ENCODE measurements at places on chromosomes 12 and 14.

- no peak for DNase-seq
Measured at GRCh38 chr14:50342221-50343078, 30.3 kb downstream of the DMAC2L start.

GRCh38 chr14:101010835-101011234 lies 107.3 kb upstream of the RTL1 start:
- DNase-seq, result no peak

- no peak for DNase-seq
Measured at GRCh38 chr14:28059254-28059653, 707.3 kb upstream of the FOXG1 start.

GRCh38 chr14:74786796-74787315 lies 23.7 kb downstream of the YLPM1 start:
- DNase-seq, result no peak

DNA sequence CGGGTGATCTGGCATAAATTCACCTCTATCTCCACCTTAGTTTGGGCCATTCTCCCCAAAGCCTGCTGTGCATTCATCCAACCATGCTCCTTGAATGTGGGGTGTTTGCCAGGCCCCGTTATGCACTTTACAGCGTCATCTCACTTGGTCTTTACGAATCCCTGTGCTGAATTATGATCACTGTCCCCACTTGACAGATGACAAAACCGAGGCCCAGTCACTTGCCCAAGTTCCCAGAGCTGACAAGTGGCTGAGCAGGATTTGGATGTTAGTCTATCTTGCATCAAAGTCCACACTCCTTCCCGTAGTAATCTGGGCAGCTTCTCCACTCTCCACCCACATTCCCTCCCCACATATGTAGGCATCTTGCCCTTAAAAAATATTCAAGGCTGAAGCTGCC lies 44.8 kb downstream of the WSCD2 start:
- DNase-seq, result no peak

DNA sequence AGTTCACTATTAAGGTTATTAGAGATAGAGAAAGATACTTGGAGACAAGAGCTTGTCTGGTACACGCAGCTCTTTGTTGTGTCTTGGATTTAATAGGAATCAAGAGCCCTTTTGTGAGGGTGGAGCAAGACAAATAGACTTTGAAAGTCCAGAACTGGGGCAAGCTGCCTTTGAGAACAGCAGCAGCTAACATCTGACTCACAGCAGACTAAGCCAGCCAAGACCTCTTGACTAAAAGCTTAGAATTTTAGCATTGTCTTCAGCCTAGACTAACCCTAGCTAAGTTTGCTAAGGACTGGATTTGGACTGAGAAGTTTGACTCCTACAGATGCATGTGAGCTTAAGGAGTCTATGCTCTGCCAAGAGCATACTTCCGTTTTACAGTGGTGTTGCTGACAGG lies 201.9 kb upstream of the RBM19 start:
- DNase-seq, result no peak

GRCh38 chr14:65910108-65910786 lies 497.7 kb downstream of the FUT8 start:
- DNase-seq, result no peak

DNA sequence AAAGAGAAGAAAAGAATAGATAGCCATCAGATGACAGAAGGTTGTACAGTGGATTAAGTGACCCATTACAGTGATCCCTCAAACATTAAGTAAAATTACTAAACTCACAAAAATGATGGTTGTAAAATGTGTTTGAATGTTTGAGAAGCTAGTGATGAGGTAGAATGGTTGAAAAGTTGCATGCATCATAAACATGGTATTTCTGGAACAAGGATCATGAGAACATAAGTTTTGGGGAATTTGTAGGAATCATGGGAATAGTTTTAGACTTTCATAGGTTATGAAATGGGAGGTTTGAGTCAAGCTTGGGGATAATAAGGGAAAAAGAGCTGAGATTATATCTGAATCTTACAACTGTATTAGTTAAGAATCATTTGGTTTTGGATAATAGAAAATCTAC lies 34.1 kb upstream of the NEDD1 start:
- no peak for DNase-seq

DNA sequence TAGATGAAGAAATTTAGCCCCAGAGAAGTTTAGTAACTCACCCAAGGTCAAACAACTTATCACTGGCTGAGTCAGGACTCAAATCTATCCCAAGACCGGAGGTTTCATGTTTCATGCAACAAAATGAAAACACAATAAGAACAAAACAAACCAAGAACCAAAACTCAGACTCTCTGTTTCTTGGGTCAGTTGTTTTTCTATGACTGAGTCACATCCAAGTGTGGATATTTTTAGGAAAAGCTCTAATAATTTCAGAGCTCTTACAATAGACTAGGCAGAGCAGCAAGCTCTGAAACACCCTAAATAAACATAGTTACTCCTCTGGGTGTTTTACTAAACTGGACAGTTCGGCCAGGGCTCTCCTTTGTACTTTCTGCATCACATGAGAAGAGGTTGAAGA lies 87.6 kb upstream of the PRB2 start:
- DNase-seq, result no peak

- DNase-seq, result no peak
Measured at GRCh38 chr12:66011731-66012130, 118.8 kb downstream of the LLPH start.

DNA sequence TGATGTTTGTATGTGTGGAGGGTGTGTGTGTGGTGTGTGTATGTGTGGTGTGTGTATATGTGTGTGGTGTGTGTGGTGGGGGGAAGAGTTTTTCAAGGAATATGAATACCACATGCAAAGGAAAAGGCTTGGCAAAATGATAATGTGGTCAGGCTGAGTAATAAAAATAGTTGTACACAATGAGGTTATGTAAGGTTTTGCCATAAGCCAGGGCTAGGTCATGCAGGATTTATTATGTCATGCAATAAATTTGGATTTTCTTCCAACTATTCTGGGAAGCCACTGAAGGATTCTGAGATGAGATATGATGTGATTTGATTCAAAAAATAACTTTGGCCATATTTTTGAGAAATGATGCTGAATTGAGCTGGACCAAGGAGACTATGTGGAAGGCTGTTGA lies 1191.6 kb upstream of the SEL1L start:
- DNase-seq, result no peak

DNA sequence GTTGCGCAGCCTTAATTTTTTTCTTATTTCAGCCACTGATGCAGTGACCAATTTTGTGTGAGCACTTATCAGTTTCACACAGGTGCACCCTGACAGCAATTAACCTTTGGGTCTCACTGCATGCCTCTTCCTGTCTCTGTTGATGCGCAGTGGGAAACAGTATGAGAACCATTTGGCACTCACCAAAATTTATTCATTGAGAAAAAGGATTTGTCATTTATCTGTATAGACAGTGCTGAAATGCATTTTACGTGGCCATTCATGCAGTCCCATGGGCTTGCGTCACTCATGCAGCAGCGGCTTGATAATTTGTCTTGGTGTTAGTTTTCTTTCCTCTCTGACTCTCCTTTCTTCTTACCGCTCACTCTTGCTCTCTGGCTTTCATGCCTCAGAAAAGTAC lies 157.5 kb downstream of the C12orf75 start:
- DNase-seq, result no peak

DNA sequence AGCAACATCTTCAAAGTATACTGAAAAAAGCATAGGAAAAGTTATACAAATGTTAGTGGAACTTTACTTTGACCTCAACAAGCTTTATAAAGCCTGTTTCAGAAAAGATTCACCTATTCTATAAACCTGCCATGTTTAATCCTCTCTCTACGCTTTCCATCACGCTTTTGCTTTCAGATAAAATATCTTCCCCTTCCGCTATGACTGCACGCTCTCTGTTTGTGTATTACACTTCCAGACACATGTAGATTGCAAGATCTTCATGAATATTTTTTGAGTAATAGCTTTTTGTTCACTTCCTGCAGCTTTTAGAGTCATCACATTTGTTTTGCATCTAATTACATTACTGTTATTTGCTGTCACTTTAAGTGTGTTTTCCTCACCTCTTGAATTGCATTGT lies 271.4 kb downstream of the RASSF9 start:
- DNase-seq, result no peak

DNA sequence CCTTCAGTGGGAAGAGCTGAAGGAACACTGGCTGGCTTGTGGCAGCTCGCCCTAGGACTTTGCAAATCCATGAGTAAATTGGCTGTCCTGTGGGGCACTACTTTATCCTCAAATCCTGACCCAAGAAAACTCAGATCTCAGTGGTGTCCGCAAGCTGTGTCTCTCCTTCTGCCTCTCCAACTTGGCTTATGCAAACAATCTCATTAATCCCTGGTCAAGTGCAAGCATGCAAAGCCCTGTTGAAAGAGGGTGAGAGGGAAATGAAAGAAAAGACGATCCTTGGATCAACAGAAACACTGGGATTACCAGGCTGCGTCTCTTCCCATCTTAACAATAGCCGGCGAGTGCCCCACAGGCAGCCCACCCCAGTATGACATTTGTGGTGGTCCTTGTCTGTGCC lies 901.6 kb downstream of the BCL11B start:
- no peak for DNase-seq
